ENCODE measurements at places on chromosomes 11 and 22. TPM values are rescaled to one million over a fixed set of nuclear protein-coding genes. Genes with fewer than 3 reads are reported as not detected.

HSCB gene
- 13.8 TPM for total RNA-seq

PTGDR2 gene
- 1.3 TPM for total RNA-seq

IGSF22 gene
- 4.7 TPM for total RNA-seq

ARHGAP8 gene
- 14.8 TPM for total RNA-seq

CCDC87 gene
- 0.23 TPM for total RNA-seq

TRIM51 gene
- total RNA-seq: not detected

OR56A4 gene
- not detected for total RNA-seq

DEFB131B gene
- total RNA-seq: not detected

OSM gene
- total RNA-seq: 3.0 TPM

OTOG gene
- 0.23 TPM for total RNA-seq

APOL6 gene
- 7.6 TPM for total RNA-seq

CRYBA4 gene
- total RNA-seq: not detected
